ENCODE measurements at places on chromosomes 2 and 18.

GRCh38 chr18:63454497-63454896 lies 22.3 kb upstream of the SERPINB5 start:
- DNase-seq: no peak

DNA sequence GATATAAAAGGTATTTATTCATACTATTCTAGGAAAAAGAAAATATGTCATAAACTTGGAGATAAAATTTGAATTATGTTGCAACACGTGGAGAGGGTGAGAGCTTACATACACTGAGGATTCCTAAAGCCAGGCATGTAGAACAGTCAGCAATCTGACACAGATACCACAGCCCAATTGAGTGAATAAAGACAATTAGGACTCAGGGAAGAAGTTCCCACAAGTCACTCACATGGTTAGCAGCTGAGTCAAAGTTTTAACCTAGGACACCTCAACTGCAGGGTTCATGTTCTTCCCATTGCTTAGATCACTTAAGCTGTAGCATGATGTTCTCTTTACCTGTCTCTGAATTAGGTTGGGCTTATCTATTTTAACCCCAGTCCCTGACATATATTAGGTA lies 189.5 kb downstream of the CMPK2 start:
- DNase-seq: no peak

DNA sequence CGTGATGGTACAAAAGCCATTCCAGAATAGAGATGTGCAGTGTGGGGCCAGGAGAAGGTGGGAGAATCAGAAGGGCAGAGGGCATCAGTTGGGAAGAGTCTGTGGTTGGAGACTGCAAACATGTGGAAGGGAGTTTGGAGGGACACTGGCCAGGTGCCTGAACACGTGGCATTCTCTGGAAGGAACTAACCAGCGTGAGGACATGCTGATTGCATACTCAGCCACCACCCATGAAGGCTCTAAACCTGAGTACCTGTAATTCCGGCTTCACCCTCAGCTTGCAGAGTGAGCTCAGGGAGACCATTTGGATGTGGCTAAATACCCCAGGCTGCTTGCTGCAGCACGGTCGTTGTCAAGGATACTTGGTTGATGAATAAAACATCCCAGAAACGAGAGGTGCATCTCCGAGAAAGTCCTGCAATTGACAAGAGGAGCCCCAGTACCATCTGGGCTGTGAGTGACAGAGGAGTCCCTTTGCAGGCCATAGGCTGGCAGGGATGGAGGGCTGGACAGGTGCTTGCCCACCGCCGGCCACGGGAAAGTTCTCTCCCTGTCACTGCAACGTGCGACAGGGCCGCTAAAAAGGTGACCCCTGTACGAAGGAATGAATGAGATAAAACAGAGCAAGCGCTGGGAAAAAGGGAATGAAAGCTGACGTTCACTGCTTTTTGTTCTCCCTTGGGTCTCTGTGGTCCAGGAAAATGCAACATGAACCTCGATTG lies 5.0 kb downstream of the ACKR3 start:
- DNase-seq: no peak

DNA sequence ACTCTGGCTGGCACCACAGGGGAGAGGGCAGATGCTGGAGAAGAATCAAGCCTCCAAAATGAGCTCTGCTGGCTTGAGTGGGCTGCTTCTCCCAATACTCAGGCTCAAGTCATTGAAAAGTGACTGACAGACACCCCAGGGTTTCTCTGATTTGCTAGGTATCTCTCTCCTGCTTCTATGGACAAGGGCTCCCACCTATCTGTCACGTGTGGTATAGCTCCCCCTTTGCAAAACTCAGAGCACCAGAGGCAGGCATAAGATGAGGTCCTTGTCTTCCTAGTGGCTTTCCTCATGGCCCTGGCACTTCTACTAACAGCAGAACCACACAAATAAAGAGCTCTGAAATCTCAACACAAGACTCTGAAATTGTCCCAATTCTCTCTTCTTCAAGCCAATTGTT lies 105.2 kb downstream of the GALNT14 start:
- no peak for DNase-seq

GRCh38 chr18:47901624-47902362 lies 28.7 kb downstream of the SMAD2 start:
- no peak for DNase-seq

DNA sequence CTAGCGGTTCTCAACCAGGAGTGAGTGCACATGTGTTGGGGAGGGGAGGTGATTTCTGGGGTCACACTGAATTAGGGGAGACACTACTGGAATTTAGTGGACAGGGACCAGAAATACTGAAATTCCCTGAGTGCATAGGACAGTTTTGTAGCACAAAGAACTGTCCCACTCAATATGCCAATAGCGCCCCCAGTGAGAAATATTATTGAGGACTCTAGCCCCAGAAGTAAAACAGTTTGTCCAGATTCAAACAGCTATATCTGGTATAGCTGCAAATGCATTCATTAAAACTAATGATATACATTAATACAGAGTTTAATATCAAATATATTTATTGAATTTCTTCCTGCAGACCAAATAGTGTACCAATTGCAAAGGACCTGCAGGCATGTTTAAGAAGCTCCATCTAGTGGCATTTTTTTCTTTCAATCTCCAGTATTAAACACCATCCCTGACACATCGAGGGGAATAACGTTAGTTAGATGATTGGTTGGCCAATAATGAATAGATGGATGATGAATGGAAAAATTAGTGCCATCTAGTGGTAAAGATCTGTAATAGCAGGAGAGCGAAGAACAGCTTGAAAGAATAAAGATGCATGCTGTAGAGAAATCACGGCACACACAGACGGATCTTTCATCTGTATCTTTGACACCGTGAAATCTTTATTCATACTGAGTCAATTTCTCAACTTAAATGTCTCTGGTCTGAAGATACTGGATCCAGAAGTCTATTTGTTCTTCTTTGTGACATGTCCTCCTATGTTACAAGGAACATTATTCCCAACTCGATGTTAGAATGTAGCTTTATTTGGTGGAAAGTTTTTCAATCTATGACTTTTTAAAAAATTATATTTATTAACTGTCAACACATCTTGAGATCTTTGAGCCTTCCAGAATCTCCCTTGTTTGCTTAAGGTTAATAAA lies 62.5 kb downstream of the DHRS9 start:
- DNase-seq: no peak

DNA sequence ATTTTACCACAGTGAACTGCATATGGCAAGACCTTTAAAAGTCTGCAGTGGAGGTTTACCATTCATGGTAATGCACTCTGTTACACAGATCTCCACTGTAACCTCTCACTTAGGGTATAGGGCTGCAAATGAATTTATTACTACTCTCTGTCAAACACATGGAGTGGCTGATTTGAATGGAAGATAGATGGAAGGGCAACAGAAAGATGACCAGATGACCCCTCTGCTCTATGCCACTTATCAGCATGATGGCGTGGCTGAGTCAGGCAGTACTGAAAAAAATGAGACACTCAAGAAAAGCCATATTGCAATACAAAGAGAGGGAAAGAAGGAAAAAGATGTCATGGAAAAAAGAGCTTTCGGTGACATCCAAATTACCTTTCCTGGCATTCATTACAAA lies 72.3 kb downstream of the ABCA12 start:
- no peak for DNase-seq

- no peak for DNase-seq
These were observed 2.6 kb downstream of the CAB39 start for GRCh38 chr2:230715201-230715600.

DNA sequence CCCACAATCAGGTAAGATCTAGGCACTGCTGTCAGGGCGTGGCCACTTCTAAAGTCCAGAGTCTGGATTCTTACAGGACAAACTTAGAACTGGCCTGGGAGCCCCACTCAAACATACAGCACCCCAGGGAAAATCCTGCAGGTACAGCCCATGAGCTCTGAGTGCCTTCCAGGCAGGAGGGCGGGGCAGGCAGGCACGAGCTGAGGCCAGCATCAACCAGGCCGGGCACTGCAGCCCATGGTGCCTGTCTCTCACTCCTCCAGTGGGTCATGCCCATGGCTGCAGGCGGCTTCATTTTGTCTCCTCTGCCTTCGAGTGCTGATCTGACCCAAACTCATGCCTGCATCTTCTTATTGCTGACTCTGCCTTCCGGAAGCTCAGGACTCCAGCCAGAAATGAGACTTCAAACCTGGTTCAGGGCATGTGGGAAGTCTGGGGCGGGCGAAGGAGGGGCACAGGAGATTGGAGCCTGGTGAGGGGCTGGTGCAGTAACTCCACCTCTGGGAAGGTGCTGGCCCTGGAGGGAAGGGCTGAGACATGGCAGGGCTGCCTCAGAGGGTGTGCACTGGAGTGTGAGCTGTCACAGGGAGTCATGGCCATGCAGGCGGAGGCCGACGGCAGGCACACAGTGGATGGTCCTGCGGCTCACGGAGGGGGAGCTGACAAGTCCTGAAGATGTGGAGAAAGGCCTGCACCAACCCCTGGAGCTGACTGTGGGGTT lies 40.5 kb downstream of the HS6ST1 start:
- DNase-seq: no peak

DNA sequence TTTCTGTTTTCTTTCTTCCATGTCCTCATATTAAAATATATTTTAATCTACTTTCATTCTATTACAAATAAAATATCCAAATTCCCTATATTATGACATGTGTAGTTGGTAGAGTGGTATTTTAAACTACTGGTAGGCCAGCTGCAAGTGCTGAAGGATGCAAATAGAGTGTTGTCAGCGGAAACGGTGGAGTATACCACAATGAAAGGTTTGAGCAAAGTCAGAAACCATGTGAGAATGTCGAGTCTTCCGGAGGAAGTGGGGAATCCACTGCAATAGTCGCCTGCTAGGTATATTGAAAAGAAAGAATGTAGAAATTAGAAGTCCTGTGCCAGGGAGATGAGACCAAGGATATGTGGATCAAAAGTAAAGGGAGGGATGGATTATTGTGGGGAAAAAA lies 373.9 kb downstream of the DSEL start:
- no peak for DNase-seq

GRCh38 chr18:44683556-44683955 lies 2.9 kb downstream of the SETBP1 start:
- no peak for DNase-seq

GRCh38 chr2:156132941-156133340 lies 199.6 kb downstream of the NR4A2 start:
- DNase-seq: no peak

DNA sequence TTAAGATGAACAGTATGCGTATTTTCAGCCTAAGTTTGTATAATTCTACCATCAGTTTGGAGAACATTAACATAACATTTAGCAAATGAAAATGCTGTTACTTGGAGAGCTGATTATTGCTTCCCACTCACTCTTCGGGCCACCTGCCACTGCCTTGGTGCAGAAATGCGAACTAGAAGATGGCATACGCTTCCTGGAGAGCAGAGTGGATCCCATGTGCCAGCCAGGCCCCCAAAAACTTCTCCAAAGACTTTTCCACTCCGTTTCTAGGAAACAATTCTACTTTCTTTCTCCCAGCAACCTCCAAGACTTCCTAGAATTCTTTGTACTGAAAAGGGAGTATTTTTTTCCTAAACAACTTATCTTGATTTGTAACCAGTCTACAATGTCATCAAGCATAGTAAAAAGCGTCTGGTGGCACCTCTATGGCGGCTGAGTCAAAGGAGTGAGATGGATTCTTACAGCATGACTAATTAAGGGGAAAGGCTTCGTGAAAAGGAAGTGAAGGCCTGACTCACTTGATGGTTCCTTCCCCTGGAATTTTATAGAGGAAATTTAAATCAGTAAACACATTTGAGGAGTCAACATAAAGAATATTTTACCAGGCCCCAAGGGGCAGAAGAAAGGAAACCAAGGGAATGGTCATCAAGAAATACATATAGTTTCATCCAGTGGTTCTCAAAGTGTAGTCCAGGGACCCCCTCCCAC lies 36.6 kb downstream of the FEZ2 start:
- no peak for DNase-seq

DNA sequence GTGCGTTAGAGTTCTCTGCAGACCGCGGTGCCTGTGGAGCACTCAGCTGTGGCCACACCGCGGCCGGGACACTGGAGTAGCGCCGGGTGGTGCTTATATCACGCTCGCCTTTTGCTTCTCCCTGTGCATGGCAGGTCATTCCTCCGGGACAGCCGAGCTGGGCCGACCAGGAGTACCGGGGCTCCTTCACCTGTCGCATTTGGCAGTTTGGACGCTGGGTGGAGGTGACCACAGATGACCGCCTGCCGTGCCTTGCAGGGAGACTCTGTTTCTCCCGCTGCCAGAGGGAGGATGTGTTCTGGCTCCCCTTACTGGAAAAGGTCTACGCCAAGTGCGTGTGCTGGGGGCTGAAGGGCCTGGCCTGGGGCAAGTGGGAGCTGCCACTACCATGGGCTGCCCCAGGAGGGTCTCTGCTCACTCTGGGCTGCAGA lies 4.2 kb downstream of the CAPN10 start:
- no peak for DNase-seq

DNA sequence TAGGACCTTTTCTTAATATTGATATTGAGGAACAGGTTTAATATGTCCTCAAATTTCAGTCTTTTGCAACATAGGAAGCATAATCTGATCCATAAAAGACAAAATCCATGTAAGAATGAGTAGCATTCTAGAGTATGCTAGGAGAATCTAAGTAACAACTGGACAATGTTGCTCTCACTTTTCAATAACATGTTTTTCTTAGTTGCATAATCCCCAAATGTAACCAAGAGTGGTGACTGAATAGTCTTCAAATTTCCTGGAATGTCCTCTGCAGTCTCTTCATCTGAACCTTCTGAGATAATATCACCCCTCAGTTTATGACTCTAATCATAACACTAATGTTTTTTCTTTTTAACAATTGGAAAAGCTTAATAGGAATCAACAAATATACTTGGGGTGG lies 110.0 kb upstream of the ZEB2 start:
- DNase-seq: no peak

DNA sequence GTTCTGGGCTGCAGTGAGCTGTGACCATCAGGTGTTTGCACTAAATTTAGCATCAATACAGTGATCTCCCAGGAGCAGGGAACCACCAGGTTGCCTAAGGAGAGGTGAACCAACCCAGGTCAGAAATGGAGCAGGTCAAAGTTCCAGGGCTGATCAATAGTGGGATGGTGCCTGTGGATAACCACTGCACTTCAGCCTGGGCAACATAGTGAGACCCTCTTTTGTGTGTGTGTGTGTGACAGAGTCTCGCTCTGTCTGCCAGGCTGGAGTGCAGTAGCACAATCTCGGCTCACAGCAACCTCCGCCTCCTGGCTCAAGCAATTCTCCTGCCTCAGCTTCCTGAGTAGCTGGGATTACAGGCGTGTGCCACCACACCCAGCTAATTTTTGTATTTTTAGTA lies 163.7 kb upstream of the SERTAD2 start:
- DNase-seq: no peak

DNA sequence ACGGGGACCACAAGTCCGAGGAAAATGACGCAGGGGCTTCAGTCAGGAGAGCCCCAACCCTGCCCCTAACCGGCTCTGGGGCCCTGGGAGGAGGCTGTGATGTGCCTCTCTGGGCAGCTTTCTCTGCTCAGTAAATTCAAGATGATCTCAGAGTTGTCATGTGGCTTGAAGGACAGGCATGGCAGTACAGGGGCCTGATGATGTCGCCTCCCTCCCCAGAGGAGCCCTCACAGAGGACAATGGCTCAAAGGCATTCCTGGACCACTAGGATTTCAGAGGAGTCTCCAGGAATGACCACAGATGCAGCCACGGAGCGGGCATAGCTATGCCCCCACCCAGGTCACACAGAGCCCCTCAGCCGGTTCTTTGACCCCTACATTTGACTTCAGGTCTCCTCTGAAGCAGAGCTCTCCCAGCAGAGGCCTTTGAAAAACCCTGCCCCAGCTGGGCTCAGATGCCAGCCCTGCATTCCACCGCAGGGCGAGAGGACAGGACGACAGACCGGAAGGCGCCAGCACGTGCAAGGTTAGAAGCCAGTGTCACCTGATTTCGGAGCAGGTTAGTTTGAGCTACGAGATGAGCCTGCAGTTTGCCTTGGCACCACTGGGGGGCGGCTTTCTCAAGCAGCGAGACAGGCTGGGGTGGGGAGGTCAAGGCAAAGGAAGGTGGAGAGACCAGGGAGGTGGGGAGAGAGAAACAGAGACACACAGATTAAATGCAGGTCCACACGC lies 39.2 kb downstream of the BIN1 start:
- no peak for DNase-seq

Measured in NCI-H2081 treated with DMSO at 0.1 percent for 48 hours (cell line).